ENCODE measurements at places on chromosomes 2 and 18.

DNA sequence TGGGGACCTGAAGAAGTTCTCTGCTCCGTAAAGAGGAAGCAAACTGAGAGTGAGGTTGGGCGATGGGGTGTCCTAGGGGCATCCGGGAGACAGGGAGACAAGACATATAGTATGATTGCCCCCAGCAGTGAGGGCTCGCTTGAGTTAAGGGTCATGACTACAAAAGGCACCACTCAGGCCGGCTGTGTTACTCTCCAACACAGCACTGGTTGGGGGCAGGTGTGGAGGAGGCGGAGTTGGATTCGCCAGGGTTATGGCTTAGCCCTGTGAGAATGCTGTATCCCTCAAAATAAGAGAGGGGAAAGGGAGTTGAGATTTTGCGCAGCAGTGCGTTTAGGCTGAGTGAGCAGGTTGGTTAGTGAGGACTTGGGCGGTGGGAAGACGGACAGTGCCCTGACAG, 12.0 kb downstream of the DYSF start:
- no peak for DNase-seq

DNA sequence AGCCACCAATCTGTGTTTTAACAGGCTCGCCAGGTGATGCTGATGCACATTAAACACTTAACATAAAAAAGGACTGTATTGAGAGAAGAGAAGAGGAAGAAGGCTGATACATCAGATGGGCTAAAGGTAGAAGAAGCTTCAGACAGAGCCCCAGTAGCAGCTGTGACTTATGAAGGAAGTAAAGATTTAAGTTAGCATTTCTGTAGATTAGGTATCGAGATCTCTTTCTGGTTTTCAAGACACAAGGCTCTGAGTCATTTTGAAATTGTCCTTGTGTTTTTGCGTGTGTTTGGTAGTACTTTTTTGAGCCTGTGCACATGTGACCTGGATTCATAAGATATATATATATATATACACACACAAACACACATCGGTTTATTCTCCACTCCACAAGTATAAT, 40.6 kb upstream of the GCFC2 start:
- DNase-seq = no peak

GRCh38 chr2:224220586-224221255, 181.2 kb downstream of the FAM124B start:
- no peak for DNase-seq

DNA sequence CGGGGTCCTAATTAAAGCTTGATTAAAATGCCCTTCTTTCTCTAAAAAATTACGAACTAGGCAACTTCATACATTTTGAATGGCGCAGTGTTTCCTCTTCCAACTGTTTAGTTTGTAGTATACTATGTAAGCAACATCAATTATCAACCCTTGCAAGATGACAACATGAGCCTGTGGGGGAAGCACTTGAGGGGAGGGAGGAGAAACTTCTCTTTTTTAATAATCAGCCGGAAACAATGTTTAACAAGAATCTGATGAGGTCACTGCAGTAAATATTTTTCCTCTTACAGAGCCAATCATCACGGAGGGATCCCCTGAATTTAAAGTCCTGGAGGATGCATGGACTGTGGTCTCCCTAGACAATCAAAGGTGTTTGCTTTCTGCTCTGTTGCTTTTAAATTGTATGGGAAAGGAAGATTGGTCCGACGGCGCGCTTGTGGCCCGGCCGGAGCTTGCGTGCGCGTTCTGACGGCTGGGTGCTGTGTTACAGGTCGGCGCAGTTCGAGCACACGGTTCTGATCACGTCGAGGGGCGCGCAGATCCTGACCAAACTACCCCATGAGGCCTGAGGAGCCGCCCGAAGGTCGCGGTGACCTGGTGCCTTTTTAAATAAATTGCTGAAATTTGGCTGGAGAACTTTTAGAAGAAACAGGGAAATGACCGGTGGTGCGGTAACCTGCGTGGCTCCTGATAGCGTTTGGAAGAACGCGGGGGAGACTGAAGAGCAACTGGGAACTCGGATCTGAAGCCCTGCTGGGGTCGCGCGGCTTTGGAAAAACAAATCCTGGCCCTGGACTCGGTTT, 5.3 kb upstream of the DLX1 start:
- DNase-seq = no peak

DNA sequence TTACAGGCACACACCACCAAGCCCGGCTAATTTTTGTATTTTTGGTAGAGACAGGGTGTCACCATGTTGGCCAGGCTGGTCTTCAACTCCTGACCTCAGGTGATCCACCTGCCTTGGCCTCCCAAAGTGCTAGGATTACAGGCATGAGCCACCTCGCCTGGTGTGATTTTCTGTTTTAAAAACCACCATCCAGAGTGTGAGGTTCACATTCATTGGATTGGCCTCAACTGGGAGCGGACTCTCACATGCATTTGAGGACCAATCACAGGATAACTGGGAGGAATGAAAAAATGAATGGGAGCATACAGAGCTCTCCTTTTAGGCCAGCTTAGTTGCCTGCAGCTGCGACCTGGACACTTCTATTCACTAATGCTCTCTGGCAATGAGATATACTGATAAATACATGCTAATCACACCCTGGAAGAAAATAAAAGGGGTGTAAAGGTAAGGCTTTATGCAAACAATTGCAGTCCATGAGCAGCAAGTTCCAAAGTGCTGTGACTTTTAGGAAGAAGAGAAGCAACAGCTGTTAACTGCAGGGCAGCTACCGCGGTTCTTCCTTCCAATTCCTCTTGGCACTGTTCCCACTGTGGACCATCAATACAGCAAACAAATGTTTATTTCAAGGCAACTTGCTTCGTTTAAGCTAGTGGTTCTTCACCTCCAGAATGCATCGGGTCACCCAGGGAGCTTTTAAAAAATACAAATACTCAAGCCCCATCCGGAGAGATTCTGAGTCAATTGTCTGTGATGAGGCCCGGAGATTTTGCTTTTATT, 49.5 kb upstream of the FZD5 start:
- DNase-seq = no peak

- no peak for DNase-seq
These were observed 20.7 kb upstream of the CCNT2 start for GRCh38 chr2:134897932-134898331.

GRCh38 chr2:40016151-40016885, 237.3 kb upstream of the THUMPD2 start:
- DNase-seq = no peak

DNA sequence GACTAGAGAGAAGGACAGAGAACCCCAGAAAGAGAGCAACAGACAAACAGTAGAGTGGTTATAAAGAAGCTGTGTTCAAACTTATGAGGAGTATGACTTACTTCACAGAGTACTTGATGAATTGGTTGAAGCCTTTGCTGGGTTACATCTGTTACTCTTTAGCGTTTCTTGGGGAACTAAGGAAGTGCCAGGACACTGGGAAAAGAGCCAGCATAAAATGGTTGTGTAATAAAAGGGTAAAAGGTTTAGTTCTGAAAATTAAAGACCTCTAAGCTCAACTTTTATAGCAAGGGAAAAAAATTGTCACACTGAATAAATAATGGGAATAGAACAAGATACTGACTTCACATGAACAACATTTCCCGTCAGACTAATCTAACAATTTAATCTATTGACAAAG, 17.0 kb upstream of the STAT4 start:
- DNase-seq = no peak

DNA sequence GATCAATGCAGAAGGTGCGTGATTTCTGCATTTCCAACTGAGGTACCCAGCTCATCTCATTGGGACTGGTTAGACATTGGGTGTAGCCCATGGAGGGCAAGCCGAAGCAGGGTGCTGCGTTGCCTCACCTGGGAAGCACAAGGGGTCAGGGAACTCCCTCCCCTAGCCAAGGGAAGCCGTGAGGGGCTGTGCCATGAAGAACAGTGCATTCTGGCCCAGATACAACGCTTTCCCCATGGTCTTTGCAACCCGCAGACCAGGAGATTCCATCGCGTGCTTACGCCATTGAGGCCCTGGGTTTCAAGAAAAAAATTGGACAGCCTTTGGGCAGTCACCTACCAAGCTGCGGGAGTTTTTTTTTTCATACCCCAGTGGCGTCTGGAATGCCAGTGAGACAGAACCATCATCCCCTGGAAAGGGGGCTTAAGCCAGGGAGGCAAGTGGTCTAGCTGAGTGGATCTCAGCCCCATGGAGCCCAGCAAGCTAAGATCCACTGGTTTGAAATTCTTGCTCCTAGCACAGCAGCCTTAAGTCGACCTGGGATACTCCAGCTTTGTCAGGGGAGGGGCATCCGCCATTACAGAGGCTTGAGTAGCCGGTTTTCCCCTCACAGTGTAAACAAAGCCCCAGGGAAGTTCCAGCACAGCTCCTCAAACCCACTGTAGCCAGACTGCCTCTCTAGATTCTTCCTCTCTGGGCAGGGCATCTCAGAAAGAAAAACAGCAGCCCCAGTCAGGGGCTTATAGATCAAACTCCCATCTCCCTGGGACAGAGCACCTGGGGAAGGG, 21.7 kb downstream of the TFPI start:
- DNase-seq = no peak

- no peak for DNase-seq
These were observed 486.7 kb upstream of the SALL3 start for GRCh38 chr18:78492813-78493371.

GRCh38 chr2:118047380-118047826, 33.5 kb upstream of the CCDC93 start:
- no peak for DNase-seq

- no peak for DNase-seq
These were observed 41.2 kb downstream of the COL3A1 start for GRCh38 chr2:189015359-189015758.

DNA sequence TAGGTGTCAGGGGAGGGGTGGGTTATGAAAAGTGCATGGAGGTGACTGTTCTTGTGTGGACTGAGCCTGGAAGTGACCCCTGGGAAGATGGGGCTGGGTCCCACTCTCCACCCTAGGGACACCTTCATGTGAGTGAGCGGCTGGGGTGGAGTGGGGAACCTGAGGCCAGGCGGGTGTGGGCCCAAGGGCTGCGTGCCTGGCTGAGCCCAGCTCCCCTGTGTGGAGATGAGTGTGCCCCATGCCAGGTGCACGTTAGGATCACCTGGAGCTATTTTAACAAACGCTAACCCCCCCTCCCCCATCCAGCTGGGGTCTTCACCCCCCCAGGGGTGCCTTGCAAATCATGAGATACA, 26.5 kb downstream of the ZAP70 start:
- no peak for DNase-seq

Measured in NCI-H774 (cell line).